ENCODE measurements at places on chromosomes 11 and 22. TPM values are rescaled to one million over a fixed set of nuclear protein-coding genes. Genes with fewer than 3 reads are reported as not detected.

DNA sequence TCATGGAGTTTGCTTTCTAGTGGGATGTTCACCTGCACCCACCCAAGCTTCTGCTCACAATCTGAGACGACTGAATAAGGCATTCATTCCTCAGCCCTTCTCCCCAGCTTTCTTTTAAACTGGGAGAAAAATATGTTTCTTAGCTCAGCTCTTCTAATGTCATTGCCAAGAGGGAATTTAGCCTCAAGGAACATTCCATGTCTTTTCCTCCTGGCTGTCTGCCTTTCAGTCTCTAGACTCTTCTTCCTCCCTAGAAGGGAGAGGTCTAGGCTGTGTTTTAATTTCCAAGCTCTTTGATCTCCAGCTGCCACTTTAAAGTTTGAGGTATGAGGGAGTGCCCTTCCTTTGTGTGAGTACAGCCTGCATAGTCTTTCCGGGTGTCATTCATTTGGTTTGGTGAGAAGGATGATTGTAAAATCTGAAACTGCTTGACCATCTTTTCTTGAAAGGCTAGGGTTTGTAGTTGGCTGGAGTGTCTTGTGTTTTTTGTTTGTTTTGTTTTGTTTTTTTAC lies 11.7 kb upstream of the HTATIP2 start:
- no peak overlapping the region for H3K27ac ChIP-seq
- no peak for DNase-seq
- H3K36me3 ChIP-seq: no peaks in the 10 kb centered on the region
- peaks cover 11% of the 10 kb centered on the region for H3K27me3 ChIP-seq
- no peaks in the 10 kb centered on the region for H3K4me1 ChIP-seq

DNA sequence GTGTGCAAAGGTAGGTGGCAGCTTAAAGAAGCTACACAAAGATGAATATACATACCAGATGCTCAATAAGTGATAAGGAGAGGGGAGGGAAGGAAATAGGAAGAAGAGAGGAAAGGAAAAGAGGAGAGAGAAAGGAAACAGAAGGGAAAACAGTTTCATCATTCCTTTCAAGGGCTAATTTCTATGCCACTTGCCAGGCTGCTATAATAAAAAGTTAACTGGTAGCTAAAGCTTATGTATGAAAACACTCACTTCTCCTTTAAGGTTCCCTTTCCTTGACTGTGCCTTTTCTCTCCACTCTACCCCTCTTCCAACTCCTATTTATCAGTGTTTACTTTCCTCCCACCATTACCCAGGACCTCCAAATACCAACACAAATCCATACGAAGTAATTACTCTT lies 347.9 kb downstream of the DLG2 start:
- no peaks in the 10 kb centered on the region for H3K4me1 ChIP-seq
- no peaks in the 10 kb centered on the region for H3K36me3 ChIP-seq
- no peak overlapping the region for H3K27ac ChIP-seq
- H3K27me3 ChIP-seq: peaks cover 9% of the 10 kb centered on the region

DNA sequence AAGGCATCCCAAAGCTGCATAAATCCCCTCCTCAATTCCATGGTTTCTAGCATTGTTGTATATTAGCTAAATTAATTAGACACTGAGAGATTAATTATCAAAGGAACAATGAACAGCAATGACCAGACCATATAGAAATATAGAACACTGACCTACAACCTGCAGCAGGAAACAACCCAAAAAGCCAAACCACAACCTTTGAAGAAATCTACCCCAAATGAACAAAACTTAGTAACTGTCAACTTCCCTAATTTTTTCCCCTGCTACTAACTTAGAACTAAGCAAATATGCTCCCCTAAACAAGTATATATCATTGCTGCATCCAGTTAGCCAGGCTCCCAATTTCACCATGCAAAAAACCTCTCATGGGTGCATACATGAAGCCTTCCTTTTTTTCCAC lies 268.0 kb upstream of the ANO3 start:
- no peaks in the 10 kb centered on the region for H3K4me1 ChIP-seq
- H3K27ac ChIP-seq: no peak overlapping the region
- 0 out of 2 replicates have a peak, but pooled peaks cover 3% of the 10 kb centered on the region for H3K27me3 ChIP-seq
- no peak overlapping the region for H3K4me3 ChIP-seq

DNA sequence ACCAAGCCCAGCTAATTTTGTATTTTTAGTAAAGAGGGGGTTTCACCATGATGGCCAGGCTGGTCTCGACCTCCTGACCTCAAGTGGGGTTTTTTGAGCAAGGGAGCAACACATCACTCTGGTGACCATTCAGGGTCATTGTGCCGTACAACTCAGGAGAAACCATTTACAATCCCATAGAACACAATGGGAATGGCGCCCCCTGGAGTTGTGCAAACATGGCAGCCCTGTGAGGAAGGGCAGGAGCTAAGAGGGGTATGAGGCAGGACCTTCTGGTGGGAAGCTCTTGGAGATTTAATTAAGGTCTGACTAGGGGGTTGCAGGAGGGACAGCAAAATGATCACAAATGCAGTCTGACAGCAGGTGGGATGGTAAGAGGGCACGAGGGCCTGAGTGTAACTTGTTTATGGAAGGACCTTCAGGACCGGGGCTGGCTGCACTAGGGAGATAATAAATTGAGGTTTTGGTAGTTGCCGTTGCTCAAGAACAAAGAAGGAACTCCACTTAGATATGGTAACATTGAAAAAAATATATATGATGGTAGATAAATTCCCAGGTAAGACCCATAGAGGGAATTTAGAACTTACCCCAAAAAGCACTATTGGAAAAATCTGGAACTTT lies 9.1 kb upstream of the CSF2RB start:
- H3K27me3 ChIP-seq: peaks cover 32% of the 10 kb centered on the region
- H3K27ac ChIP-seq: no peak overlapping the region

DNA sequence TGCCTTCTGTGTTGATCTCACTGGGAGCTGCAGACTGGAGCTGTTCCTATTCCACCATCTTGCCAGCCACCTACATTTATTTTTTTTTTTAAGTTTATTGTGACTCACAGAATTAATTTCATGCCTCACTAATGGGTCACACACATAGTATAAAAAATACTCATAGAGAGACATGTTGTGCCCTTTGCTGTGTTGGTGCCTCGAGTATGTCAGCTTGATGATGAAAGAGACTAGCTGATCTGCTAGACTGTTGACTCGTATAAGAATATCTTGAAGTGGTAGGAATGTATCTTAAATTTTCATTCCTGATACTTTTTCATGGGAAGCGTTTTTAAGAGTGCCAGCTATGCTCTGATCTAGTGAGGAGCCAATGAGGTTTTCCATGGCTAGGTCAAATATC lies 28.6 kb upstream of the AMPD3 start:
- no peaks in the 10 kb centered on the region for H3K27me3 ChIP-seq
- no peak overlapping the region for H3K4me3 ChIP-seq
- H3K36me3 ChIP-seq: no peaks in the 10 kb centered on the region
- no peak for DNase-seq
- no peak overlapping the region for H3K27ac ChIP-seq

- H3K27ac ChIP-seq: no peak overlapping the region
- H3K27me3 ChIP-seq: no peaks in the 10 kb centered on the region
- peaks cover 21% of the 10 kb centered on the region for H3K4me1 ChIP-seq
- no peaks in the 10 kb centered on the region for H3K36me3 ChIP-seq
Measured at GRCh38 chr11:128330203-128330602, 257.2 kb downstream of the ETS1 start.

DNA sequence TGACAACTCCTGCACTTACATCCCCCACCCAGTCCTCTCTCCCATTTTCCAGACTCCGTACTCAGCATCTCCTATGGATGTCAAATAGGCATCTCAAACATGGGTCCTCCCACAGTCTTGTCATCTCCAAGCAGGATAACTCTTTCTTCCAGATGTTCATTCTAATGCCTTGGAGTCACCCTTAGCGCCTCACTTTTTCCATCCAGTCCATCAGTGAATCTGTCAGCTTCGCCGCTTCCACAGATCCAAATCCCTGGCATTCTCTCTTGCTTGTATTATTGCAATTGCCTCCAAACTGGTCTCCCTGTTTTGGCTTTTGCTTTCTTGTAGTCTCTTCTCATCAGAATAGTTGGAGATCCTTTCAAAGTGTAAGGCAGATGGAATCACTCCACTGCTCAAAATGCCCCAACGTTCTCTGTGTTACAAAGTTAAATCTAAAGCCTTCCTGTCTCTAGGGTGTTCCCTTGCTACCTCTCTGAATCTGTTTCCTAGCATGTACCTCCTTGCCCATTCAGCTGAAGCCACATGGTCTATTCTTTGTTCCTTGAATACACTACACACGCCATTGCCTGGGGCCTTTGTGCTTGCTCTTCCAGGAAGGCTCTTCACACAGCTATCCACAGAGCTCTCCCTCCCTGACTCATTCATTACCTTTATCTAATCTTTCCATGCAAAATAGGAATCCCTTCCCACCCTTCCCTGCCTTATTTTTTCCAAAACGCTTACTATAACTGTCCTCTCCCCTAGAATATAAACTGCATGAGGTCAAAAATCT lies 64.8 kb downstream of the UBASH3B start:
- no peaks in the 10 kb centered on the region for H3K27me3 ChIP-seq
- no peaks in the 10 kb centered on the region for H3K36me3 ChIP-seq
- peak; percentile 33 for DNase-seq
- peaks cover 45% of the 10 kb centered on the region for H3K4me1 ChIP-seq

- no peak for DNase-seq
- H3K4me3 ChIP-seq: no peak overlapping the region
- no peaks in the 10 kb centered on the region for H3K36me3 ChIP-seq
- no peak overlapping the region for H3K27ac ChIP-seq
- no peaks in the 10 kb centered on the region for H3K27me3 ChIP-seq
- no peaks in the 10 kb centered on the region for H3K4me1 ChIP-seq
Measured at GRCh38 chr22:32584650-32585049, 110.0 kb downstream of the FBXO7 start.

GRCh38 chr11:122646549-122647340 lies 8.8 kb upstream of the UBASH3B start:
- DNase-seq: peak; percentile 63
- no peaks in the 10 kb centered on the region for H3K36me3 ChIP-seq
- H3K4me1 ChIP-seq: peaks cover 31% of the 10 kb centered on the region
- H3K4me3 ChIP-seq: no peak overlapping the region
- H3K27ac ChIP-seq: peak overlapping the region; percentile 35

- no peak for DNase-seq
- no peak overlapping the region for H3K4me3 ChIP-seq
- peaks cover 11% of the 10 kb centered on the region for H3K36me3 ChIP-seq
- H3K27ac ChIP-seq: no peak overlapping the region
- H3K27me3 ChIP-seq: no peaks in the 10 kb centered on the region
- no peaks in the 10 kb centered on the region for H3K4me1 ChIP-seq
Measured at GRCh38 chr11:121059605-121060004, 35.7 kb downstream of the TBCEL start.

DNA sequence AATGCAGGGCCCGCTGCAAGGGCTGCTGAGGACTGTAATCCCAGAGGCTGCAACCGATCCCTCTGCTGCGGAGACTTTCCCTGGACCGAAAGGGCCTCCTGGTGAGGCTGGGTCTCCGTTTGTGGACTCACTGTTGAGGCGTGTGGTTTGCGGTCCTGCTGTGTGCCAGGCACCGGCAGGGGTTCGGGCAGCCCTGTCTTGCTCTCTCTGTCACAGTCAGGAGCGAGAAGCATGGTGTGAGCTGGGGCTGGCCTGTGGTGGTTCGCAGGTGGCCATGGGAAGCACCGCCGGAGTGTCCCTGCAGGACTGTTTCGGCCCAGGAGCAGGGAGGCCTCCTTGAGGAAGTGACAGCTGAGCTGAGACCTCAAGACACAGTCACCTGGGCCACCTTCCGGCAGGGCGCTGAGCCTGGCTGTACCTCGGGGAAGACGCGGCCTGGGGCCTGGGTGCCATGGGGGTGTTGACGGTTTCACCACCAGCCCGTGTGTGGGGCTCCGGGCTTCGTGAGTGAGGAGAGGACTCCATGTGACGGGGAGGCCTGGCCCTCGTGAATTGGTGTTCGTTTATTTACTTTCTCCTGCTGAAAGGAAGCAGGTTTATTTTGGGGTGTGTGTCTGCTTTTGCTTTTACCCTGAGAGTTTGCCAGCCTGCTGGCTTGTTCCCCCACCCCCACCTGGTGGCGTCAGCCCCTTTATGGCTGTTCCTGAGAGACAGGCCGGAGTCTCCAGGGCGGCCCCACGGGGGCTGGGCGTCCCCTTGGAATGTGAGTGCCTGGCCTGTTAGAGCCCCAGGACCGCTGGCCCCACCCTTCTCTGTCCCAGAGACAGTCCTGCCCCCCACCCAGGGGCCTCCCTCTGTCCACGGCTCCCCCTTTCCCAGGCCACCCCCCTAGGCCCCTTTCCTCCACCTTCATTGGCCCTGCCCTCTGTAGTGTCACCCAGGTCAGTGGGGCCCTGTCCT lies 122.5 kb downstream of the KCNQ1OT1 start:
- DNase-seq: no peak
- no peaks in the 10 kb centered on the region for H3K36me3 ChIP-seq
- no peaks in the 10 kb centered on the region for H3K27me3 ChIP-seq
- no peak overlapping the region for H3K27ac ChIP-seq
- H3K4me3 ChIP-seq: no peak overlapping the region

- H3K27ac ChIP-seq: no peak overlapping the region
- peaks cover 19% of the 10 kb centered on the region for H3K4me1 ChIP-seq
- peaks cover 4% of the 10 kb centered on the region for H3K27me3 ChIP-seq
- H3K36me3 ChIP-seq: no peaks in the 10 kb centered on the region
- H3K4me3 ChIP-seq: no peak overlapping the region
Measured at GRCh38 chr11:118175031-118175992, 1.1 kb downstream of the SCN2B start.

DNA sequence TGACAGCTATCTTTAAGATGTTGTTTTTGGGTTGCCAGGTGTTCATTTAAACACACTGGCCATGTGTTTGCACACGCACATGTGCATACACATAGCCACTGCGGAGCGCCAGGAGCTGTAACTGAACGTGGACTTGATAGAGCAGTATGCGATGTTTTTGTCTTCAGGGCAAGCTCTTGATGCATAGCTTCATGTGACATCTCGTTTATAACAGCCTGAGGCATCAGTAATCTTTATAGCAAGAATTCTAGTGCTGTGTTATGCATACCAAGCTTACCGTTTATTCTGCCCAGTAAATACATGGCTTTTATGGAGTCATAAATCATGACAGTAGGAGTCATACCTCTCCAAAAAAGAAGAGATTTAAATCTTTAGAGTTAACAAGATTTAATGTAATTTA lies 87.0 kb downstream of the ATXN10 start:
- no peak overlapping the region for H3K27ac ChIP-seq
- peaks cover 3% of the 10 kb centered on the region for H3K4me1 ChIP-seq
- DNase-seq: peak; percentile 35
- H3K27me3 ChIP-seq: no peaks in the 10 kb centered on the region
- no peak overlapping the region for H3K4me3 ChIP-seq

GRCh38 chr22:19631899-19632667 lies 82.2 kb upstream of the SEPTIN5 start:
- H3K36me3 ChIP-seq: no peaks in the 10 kb centered on the region
- H3K27me3 ChIP-seq: no peaks in the 10 kb centered on the region
- peak; percentile 31 for DNase-seq
- H3K27ac ChIP-seq: no peak overlapping the region
- no peaks in the 10 kb centered on the region for H3K4me1 ChIP-seq
- H3K4me3 ChIP-seq: no peak overlapping the region

GRCh38 chr22:44661070-44661469 lies 40.9 kb upstream of the PRR5 start:
- H3K27me3 ChIP-seq: 0 out of 2 replicates have a peak, but pooled peaks cover 3% of the 10 kb centered on the region
- H3K4me1 ChIP-seq: no peaks in the 10 kb centered on the region
- H3K36me3 ChIP-seq: no peaks in the 10 kb centered on the region
- H3K4me3 ChIP-seq: no peak overlapping the region
- H3K27ac ChIP-seq: no peak overlapping the region

Gene C11orf91
- 1.0 TPM for total RNA-seq

Gene MTNR1B
- total RNA-seq: not detected

Gene MUC2
- total RNA-seq: 0.26 TPM

Gene NRIP3
- not detected for total RNA-seq

Gene ELF5
- total RNA-seq: not detected

Gene KLHL35
- 6.6 TPM for total RNA-seq

Gene TMEM134
- total RNA-seq: 73.5 TPM
